Stimulated activated CD4-positive, alpha-beta T cell treated with anti-CD3 and anti-CD28 coated beads, Interleukin-12 subunit alpha, Interleukin-12 subunit beta, amount 100 ng/mL, for 48 hours (primary cell): ENCODE measurements at places on chromosomes 4 and X.

GRCh38 chr4:14168919-14169318 is 541.4 kb upstream of the BOD1L1 start:
- DNase-seq = no peak

DNA sequence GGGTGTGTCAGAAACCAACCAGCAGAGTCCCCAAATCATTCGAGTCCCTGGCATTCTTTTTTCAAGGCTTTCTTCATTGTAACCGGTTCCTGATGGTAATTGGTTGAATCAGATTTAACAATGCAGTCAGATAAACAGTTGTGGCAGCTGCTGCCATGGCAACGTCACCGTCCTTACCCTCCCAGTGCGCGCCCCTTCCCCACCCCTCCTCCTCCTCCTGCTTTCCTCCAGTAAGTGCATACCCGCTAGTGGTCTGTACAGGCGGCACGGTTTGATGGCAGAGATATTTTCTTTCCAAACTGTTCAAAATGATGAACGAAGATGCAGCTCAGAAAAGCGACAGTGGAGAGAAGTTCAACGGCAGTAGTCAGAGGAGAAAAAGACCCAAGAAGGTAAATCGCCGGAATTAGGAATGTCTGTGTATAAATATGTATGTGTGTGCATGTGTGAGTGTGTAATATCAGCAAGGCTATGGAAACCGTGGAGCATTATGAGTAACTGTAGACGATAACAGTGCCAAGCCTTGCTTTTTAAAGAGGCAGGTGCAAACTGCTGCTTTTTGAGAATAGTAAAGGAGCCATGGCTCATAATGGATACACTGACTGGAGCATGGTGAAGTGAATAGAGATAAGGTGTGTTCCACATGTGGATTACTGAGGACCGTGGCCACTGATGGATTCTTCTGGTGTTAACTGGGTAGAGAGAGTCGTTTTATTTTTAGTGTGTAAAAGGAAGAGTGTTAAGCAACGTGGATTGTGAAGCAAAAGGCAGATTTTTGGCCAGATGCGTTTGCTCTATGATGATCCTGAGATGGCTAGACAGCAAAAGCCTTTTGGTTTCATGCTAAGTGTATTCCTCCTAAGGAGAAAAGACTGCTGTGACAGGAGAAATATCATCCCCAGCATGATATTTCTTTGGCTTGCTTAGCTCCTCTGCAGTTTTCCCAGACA is at the start of gene ANK2:
Gene ANK2 (plus strand): TSS at position 233 of the 950 bp plus-strand sequence. CDS start 76 bp downstream, at position 309.
- DNase-seq = no peak

DNA sequence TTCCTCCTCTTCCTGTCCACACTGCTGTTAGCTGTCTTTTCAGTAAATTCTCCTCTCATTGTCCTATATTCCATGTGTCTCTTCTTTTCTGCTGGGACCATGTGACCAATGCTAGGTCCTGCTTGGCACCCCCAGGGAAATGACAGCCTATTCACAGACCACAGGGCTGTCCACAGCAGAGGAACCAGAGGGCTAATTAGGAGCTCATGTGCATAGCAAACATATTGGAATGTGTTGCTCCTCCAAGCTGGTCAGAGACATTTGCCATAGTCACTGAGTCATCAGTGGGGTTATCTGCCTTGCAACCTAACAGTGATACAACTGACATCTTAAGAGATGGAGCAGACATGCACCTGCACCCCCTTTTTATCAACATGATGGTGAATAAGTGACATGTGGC is 67.9 kb upstream of the PUDP start:
- no peak for DNase-seq

DNA sequence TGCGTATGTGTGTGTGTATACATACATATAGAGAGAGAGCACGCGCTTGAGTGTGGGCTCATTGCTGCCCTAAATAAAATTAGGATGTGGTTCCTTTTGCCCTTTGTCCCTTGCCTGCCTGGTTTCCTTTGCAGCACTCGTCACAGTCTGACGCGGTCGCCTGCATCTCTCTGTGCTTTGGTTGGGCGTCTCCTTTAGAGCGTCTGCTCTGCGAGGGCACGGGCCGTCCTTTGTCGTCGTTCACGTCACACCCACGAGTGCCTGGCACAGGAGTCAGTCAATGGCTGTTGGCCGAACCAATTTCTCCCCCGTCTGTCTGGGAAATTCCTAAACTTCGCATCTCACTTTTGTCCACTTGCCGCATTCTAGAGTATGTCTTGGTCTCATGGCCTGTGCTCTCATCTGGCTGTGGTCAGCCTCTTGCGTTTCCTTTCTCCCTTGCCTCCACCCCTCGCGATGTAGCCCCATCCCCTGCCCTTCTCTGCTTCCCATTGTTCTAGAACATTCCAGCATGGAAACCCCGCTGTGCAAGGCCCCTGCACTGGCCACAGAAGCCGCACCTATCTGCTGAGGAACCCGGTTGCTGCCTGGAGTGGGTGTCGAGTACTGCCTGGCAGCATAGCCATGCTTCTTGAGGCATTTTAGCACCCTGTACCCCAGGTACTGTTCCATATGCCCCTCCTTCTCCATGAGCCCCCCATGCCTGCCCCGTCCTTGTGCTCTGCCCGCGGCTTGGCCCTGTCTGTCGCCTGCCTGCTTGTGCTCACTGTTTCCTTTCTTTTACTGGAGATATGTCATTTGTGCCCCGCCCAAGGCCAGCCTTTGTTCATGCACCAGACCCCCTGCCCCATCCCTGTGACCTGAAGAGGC is 8.0 kb downstream of the MAEA start:
- DNase-seq = no peak

DNA sequence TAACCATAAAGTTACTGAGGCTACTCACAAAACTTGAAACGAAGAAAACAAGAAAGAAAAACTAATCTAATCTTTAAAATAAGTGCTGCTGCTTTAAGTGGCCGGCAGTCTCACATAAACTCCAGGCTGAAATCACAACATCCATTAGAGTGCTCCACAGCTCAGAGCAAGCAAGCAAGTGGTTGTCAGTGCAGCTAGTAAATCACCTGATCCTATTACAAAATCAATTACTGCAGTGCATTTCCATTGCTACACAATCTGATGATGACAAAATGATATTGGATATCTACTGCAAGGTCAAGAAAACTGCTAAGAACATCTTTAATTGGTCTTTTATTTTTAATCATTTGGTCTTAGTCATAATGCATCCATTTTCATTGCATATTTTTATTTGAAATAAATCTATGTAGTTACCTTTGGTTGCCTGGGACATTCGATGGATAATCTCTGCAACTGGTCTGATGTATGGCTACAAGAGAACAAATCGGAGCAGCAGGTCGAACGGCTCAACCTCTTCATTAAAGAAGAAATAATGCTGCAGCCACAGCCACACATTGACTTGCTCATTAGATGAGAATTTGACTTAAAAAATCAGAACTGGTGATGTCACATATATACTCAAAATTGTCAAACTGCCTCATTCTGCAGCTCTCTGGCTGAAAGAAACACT is 87.7 kb downstream of the FBXW7 start:
- DNase-seq = no peak

- no peak for DNase-seq
Observed at GRCh38 chr4:55528491-55528890, 18.2 kb downstream of the CLOCK start.

DNA sequence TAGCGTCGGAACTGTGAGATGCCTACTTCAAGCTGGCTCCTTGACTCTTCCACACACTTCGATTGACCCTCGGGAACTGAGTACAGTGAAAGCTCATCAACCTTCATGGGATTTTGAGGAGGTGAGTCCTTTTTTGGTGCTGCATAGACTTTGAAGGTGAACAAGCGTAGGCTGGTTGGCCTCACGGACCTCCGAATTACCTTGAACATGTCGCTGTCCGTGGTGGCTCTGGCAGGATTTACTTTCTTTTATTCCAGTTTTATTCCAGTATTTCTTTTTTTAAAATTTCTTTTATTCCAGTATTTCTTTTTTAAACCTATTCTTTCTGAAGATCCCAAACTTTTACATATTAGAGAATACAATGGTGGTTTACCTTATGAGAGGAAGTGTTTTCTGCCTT is 45.2 kb downstream of the YTHDC1 start:
- DNase-seq = no peak
